Progenitor cell of endocrine pancreas (in vitro differentiated cells): ENCODE measurements at places on chromosomes 2 and 18. TPM values are rescaled to one million over a fixed set of nuclear protein-coding genes. Genes with fewer than 3 reads are reported as not detected.

BOK gene
- total RNA-seq: 8.0 and 10.2 TPM in 2 replicates

HAAO gene
- total RNA-seq: 14.5 and 16.7 TPM in 2 replicates

TFCP2L1 gene
- total RNA-seq: 0.78 and 0.86 TPM in 2 replicates

MYOM1 gene
- 1.1 TPM in 2 replicates for total RNA-seq

HOXD4 gene
- not detected in 2 replicates for total RNA-seq

IL1R2 gene
- total RNA-seq: not detected in 2 replicates

DPP4 gene
- 3.2 and 3.3 TPM in 2 replicates for total RNA-seq

- no peak for DNase-seq
Measured at GRCh38 chr2:29446847-29447246, 331.6 kb downstream of the CLIP4 start.

- no peak for DNase-seq
Measured at GRCh38 chr2:51722311-51722710, 690.4 kb upstream of the NRXN1 start.

DNA sequence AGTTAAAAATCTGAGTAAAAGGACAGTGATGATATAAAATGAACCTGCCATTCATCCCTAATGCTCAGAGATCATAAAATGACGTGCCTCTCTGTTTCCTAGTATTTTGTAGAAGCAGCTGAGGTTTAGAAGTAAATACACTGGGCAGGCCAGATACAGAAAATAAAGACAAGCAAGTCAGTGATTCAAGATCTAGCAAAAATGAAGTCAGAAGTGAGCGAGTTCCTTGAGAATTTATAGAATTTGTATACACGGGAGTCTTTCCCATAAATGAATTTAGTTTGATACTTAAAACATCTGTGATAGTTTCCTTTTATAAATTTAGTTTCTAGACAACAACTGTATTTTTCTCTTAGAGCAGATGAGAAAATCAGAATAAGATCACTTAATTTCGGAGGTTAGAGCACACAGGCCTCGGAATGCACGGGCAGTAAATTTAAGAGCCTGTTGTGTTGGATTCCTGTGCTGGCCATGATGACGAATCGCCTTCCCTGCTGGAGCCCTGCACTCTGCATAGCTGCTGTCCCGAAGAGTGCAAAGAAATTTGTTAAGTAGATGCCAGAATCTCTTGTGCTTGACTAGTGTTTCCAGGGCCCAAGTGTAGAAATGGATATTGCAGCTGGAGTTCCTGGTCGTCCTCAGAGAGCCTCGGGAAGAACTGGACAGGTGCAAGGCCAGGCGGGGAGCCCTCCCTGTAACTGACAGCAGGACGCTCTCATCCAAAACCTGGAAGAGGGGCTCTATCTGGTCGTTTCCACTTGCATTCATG is 83.7 kb upstream of the RBM44 start:
- DNase-seq: no peak

DNA sequence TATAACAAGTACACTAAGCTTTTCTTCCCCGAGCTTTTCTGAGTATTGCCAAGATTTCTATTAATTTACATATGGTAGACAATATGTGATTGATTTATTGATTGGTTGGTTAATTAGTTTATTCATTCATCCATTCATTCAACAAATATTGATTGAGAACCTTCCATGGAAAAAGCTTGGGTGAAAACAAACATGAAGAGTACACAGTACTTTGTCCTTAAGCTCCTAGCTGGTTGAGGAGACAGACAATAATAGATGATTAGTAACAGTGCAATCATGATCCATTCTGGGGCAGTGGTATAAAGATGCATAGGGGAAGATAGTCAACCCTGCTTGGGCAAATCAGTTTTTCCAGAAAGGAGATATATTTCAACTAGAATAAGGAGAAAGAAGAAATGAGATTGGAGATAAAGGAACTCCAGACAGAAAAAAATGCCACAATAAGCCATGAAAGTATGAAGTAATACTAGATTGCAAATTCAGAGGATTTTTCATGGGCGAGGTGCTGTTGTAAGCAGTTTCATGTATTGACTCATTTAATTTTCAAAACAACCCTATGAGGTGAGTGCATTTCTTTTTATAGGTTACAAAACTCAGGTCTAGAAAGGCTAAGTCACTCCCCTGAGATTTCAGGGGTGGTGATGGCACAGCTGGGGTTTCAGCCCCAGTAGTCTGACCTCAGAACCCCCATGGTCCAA is 129.5 kb downstream of the RND3 start:
- DNase-seq: no peak

DNA sequence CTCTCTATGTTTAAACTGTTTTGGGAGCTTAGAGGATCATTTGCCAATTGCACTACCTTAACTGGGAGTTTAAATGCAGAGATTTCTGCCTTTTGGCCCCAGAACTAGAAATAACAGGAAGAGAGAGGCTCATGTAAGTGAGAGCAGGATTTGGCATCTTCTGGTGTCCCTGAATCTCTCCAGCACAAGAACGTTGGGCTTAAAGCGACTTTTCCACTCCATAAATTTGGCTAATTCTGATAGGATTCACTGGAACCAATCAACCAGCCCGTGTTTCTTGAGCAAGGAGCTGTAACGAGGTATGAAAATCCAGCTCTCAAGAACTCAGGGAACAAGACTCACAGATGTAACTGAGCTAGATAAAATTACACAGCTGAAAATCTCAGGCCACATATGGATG is 181.0 kb downstream of the C1D start:
- DNase-seq: no peak

DNA sequence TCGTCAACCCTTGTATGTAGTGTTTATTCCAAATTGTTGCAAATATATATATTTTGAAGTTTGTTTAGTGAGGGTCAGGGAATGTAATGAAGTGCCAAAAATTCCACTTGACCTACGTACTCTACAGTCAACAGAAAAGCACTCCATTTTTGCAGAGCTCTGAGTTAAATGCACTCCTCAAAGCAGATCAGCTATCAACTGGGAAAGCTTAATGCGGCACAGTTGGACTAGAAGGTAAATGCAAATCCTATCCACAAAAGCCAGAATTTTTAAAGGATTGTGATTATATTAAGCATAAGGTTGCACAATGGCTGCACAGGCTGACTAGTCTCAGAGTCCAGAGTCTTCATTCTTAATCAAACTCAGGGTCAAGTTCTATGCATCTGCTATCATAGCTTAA is 577.1 kb downstream of the ARHGAP15 start:
- no peak for DNase-seq

GRCh38 chr2:173972636-173973035 is 7.5 kb upstream of the SP3 start:
- DNase-seq: no peak

GRCh38 chr18:78074400-78075020 is 824.9 kb downstream of the GALR1 start:
- no peak for DNase-seq

GRCh38 chr2:9594366-9595054 is 36.3 kb downstream of the YWHAQ start:
- no peak for DNase-seq

GRCh38 chr18:32437100-32437834 is 33.4 kb downstream of the GAREM1 start:
- DNase-seq: no peak
